ENCODE measurements at places on chromosomes 6 and 20.

DNA sequence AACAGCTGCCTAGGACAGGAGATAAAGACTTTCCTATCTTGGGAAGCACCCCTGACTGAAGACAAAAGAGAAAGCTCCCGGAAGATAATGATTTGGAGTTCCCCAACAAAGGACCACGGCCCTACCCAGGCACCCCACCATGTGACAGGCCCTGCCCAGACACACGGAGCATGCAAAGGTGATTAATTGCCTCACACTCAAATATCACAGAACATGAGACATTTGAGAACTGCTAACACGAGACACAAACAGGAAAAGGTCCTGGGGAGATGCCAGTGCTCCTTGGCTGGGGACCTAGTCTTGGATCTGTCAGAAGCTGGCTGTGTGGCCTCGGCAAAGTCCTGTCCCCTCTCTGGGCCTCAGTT, 82.5 kb upstream of the PTPN1 start:
- no peak for DNase-seq

DNA sequence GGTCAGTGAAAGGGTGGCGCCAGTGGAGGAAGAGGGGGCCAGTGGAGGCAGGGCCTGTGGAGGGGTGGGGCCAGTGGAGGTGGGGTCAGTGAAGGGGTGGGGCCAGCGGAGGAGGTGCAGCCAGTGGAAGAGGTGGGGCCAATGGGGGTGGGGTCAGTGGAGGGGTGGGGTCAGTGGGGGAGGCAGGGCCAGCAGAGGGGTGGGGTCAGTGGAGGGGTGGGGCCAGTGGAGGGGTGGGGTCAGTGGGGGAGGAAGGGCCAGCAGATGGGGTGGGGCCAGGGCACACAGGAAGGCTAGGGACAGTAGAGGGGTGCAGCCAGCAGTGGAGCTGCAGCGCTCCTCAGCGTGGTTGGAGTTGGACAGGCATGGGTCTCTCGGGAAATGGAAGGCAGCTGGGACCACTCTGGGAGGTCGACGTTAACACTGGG, 18.7 kb downstream of the ADRM1 start:
- DNase-seq = no peak

- no peak for DNase-seq
Observed at GRCh38 chr20:61733216-61733615, 332.5 kb downstream of the TAF4 start.

GRCh38 chr20:46172455-46172854, 54.3 kb downstream of the CD40 start:
- no peak for DNase-seq

DNA sequence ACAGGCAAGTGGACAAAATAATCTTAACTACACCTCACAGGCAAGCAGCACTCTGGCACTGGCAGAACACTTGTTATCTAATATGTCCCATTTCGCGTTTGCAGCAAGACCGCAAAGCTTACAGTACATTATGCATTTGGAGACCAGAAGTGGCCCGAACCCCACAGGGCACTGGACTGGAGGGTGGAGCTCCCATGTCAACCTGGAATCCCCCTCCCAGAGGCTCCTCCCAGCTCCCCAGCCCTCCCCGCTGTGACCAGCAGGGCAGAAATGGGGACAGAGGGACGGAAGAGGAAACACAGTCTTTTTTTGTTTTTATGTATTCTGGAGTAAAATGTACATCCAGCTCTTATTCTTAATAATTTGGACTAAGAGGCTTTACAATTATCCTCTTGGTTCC, 263.7 kb downstream of the SMOC2 start:
- no peak for DNase-seq

GRCh38 chr20:48826883-48827771, 672 bp downstream of the PREX1 start:
- no peak for DNase-seq

Data from fibroblast of skin of left biceps (primary cell).